ENCODE measurements at places on chromosomes 2 and 18.

GRCh38 chr2:202382684-202383083 lies 6.6 kb downstream of the BMPR2 start:
- DNase-seq = no peak

GRCh38 chr2:210626849-210627248 lies 70.5 kb downstream of the CPS1 start:
- no peak for DNase-seq

DNA sequence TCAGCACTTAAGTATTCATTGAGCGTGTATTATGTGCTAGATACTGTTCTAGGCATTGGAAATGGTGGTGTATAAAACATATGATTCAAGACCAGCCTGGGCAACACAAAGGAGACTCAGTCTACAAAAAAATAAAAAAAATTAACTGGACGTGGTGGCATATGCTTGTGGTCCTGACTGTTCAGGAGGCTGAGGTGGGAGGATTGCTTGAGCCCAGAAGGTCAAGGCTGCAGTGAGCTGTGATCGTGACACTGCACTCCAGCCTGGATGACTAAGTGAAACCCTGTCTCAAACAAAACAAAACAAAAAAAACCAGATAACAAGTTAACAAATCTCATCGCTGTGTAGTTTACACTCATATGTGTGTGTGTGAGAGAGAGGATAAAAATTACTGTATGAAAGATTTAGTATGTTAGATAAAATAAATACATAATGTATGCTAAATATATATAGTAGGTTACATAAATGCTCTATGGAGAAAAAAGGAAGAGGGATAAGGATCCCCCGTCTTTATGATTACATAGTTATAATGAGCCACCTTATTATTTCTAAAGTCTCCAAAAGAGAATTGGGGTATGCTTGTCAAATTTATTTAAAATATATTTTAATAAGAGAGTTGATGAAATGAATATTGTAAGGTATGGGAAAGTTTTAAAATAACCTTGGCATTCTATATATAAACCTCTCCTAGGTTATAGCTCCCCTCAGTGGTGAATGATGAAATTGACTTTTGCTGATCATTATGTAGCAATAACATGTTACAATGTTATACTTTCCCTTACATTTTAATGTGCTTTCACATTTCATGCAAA lies 69.2 kb downstream of the EHBP1 start:
- peak; percentile 5 for DNase-seq

DNA sequence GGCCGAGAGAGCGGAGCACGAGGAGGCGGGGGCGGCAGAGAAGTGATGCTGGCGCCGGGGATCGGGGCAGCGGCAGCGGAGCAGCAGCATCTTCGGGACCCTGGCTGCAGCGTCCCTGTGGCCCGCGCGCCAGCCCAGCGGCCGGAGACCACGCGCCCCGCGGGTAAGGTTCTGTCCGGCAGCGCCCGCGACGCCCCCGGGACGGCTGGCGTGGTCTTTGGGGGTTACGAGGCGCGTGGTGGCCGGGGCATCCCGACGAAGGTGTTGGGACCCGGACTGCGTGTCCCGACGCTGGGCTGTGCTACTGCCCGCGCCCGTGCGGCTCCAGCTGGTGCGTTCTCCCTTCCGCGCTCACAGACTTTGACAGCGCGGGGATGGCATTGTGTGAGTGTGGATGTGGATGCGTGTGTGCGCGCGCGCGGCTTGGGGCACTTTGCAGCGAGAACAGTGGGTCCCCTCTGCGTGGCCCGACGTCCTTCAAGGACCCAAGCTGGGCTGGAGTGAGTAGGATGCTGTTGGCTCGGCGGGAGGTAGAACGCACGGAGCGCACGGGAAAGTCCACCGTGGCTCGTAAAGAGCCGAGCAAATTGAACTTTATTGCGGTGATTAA lies 405.0 kb downstream of the XIRP2 start:
- DNase-seq = no peak

GRCh38 chr2:104547221-104547620 lies 306.7 kb upstream of the POU3F3 start:
- DNase-seq = no peak

DNA sequence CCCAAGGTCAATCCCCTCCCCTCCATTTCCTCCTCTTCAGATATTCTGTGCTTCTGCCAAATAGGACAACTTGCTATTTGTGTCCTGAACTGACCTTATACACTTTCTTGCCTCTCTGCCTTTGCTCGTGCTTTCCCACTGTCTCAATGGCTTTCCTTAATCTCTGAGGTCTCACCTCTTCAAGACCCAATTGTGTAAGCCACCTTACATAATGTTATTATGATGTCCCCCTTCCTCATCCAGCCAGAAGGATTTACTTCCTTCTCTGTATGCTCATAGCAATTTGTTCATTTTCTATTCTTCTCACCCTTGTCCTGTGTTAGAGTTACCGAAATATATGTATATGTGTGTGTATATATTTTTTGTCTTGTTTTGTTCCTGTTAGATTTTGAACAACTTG lies 26.9 kb upstream of the DARS1 start:
- no peak for DNase-seq

GRCh38 chr18:36643061-36643460 lies 185.7 kb downstream of the TPGS2 start:
- no peak for DNase-seq
